ENCODE measurements at places on chromosomes 11 and 22. TPM values are rescaled to one million over a fixed set of nuclear protein-coding genes. Genes with fewer than 3 reads are reported as not detected.

DNA sequence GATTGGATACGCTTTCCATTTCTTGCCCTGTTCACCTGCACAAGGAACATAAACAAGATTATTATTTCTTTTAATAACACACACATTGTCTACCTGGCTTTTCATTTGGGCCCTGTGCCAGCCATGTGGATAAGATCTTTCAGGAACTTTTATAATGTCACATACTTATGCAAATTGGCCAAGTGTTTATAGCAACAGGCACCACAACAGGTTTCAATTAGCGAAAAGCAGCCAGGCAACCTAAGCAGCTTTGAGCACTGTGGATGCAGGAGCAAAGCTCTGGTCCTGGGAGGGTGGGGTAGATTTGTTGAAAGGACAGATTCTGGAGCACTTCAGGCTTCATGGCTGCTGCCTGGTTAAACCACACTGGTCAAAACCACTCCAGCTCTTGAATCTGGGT is 217.4 kb downstream of the BARX2 start:
- DNase-seq, result no peak

GRCh38 chr22:29855611-29856181 is 17.6 kb upstream of the ASCC2 start:
- peak; percentile 13 for DNase-seq

DNA sequence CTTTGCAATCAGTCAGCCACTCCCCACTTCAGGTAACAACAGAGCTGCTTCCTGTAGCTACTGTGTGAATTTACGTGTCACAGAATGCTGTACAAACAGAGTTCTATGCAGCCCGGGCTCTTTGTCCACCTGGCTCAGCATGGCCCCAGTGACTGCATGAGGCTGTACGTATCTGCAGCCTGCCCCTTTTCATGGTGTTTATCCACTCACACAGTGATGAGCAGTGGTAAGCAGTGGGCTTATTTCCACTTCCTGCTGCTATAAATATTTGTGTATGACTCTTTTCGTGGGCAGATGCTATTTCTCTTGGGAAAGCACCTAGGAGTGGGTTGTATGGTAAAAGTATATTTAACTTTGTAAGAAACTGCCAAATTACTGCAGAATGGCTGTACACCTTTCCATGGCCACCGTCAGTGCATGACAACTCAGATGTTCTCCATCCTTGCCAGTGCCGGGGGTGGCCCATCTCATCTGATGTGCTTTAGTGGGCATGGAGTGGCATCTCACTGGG is 43.3 kb downstream of the MYEOV start:
- DNase-seq, result peak; percentile 18

DNA sequence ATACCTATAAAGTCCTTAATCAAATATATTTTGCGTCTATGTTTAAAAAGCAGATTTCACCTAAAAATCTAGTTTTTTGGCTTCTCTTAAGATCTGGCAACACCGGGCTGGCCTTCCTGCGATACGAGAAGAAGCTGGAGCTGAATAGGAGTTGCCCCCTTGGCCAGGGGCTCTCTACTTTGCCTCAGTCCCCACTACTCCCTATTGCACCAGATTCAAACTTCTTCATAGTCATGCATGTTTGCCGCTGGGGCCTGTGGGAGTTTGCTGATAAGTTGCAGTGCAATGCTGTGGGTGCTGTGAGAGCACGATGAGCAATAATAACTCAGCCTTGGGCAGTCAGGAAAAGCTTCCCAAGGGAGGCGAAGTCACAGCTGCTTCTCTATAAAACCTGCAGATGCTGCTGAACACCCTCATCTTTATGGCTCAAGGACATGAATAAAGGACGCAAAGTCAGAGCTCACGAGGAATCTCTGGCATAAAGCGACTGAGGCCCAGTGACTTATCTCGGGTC is 15.2 kb upstream of the EIF3D start:
- DNase-seq, result no peak

DNA sequence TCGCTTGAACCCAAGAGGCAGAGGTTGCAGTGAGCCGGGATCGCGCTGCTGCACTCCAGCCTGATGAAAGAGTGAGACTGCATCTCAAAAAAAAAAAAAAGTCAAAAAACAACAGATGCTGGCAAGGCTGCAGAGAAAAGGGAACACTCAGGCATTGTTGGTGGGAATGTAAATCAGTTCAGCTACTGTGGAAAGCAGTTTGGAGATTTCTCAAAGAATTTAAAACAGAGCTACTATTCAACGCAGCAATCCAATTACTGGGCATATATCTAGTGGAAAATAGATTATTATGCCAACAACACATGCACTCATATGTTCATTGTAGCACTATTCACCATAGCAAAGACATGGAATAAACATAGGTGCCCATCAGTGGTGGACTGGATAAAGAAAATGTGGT is 89.7 kb downstream of the EFCAB6 start:
- no peak for DNase-seq

DNA sequence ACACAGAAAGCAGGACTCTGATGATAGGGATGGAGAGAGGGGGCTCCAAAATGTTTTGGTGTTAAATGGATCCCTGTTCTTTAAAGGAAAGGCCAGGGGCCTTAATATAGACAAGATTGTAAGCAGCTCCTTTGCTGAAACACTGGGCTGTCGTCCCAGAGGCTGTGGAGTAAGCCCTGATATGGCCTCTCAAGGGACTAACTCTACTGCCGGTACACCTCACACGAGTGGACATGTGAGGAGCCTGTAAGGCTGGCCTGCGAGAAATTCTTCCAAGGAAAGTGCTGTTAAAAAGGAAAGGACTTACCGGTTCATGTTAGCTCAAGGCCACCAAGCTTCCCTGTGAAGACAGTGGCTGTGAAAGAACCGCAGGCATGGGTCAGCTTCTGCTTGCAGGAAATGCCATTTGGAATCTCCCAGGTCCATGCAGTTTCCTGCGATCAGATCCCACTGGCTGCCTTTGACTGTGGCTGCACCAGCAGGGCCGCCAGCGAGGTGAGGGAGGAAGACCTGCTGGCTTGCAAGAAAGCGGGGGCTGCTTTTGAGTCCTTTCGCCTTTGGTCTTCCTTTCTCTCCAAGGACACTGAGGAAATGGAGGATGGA is 106.6 kb downstream of the PRR5L start:
- DNase-seq, result no peak

- no peak for DNase-seq
These were observed 913.0 kb upstream of the CNTN5 start for GRCh38 chr11:98107736-98108135.

The TTC36 gene
- 1.1 TPM for total RNA-seq

The NLRX1 gene
- total RNA-seq, result 44.4 TPM

The RBM14 gene
- total RNA-seq, result 102 TPM

All from hematopoietic multipotent progenitor cell (in vitro differentiated cells).